NCI-H1930 (cell line): ENCODE measurements at places on chromosomes 7 and 10.

GRCh38 chr7:112908086-112908485, 117.9 kb upstream of the TMEM168 start:
- DNase-seq, result no peak

- no peak for DNase-seq
Measured at GRCh38 chr10:124323111-124323725, 95.5 kb downstream of the OAT start.

DNA sequence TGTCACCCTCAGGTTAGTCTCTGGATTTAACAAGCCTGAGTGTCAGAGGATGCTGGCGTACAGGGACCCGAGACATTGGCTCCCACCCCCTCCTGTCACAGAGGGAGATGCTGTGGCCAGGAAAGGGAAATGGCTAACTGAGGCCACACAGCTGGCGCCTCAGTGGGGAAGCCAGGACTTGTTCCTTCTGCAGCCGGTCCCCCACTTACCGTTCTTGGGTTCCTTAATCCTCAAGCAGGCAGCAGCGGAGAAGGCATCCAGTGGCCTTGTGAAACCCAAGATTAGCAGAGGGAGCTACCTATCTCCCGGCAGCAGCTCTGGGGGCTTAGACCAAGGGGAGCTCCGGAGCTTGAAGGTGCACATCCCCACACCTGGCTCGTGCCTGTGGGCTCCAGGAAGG, 65.4 kb downstream of the NEURL1 start:
- DNase-seq, result no peak

GRCh38 chr7:2004841-2005725, 227.7 kb downstream of the MAD1L1 start:
- no peak for DNase-seq

GRCh38 chr7:149196151-149196704, 882 bp downstream of the ZNF282 start:
- no peak for DNase-seq

DNA sequence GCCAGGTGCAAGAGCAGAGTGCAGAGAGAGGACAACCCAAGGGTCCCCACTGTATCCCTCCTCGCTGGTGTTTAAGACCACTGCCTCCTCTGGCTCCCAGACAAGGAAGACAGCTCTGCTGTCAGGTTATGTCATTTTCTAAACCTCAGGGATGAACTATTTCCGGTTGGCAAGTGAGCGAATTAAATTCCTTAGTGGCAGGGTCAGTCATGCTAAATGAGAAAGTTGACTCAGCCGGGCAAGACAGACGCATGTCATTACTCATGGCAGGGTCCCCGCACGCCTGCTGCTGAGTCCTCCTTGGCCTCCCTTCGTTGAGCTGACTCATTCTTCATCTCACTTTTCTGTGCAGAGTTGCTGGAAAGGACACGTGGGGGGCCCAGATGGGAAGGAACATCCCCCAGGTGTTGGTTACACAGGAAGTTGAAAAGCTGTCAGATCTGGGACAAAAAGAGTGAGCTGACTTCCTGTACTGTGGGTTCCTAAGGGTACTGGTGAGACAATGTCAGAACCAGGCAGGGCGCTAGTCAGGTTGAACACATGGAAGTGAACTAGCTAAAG, 47.1 kb upstream of the UCN3 start:
- no peak for DNase-seq

- DNase-seq, result no peak
Measured at GRCh38 chr7:30764030-30764975, 6.9 kb upstream of the MINDY4 start.

GRCh38 chr7:69864822-69865221, 266.5 kb downstream of the AUTS2 start:
- no peak for DNase-seq

DNA sequence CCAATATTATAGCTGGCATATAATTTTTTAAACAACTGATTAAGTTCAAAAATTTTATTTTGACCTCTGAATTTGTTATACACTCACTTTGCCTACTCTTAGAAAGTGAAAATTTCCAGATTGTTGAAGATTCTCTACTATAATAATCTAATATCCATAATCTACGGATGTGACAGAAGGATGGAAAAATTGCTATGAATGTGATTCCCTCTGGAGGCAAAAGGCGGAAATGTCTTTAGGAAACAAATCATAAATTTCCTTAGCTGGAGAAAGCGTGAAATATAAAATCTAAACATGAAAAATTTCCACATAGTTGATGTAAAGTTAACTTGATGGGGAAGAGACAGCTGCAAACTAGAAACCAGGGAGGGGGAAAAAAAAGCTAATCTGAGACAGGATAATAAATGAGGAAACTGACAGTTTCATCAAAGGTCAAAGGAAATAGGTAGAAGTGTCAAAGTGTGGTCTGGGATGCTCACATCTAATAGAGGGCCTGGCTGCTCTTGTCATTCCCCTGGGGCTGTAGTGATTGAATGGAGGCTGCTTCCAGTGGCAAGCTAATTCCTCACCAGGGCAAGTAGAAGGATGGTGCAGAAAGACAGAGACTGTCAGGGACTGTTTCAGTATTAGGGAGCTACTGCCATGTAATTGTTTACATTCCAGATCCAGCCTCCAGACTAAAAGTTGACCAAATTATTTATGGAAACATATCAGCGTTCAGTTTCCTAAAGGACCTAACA, 264.5 kb downstream of the SDHAF3 start:
- DNase-seq, result no peak

GRCh38 chr7:130395421-130395820, 15.1 kb downstream of the CPA1 start:
- DNase-seq, result no peak

DNA sequence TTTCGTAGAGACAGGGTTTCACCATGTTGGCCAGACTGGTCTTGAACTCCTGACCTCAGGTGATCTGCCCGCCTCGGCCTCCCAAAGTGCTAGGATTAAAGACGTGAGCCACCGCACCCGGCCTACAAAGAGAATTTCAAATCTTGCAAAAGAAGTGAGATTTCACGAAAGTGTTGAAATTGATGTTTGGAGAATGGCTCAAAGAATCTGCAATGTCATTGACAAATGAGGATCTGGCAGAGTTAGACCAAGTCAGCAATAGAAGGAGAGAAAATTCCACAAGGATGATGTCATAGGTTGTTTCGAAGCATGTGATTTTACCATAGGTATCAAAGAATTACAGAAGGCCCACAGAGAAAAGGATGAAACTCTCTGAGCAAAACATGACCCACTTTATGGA, 71.7 kb downstream of the LYZL2 start:
- no peak for DNase-seq

DNA sequence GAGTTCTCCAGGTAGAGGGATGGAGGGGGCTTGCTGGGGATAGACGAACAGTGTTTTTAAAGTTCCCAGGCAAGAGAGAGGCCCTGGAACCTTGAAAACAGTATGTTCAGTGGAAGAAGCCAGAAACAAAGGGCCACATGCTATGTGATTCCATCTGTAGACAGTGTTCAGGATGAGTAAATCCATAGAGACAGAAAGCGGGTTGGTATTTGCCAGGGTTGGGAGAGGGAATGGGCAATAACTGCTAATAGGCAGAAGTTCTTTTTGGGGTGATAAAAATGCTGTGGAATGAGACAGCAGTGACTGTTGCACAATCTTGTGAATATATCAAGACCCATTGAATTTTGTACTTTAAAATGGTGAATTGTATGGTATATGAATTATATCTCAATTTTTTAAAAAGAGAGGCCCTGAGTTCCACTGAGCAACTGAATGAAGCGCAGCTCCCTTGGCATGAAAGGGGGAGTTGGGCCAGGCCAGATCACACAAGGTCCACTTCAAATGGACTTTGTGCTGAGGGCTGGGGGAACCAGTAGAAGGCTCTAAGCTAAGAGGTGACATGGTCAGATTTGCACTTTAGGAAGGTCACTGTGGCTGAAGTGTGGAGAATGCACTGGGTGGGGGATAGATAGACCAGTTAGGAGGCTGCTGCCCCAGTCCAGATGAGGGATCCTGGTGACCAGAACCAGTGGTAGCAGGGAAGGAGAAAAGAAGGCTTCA, 34.0 kb downstream of the LEP start:
- no peak for DNase-seq

- DNase-seq, result no peak
Measured at GRCh38 chr10:47151920-47152319, 148.1 kb upstream of the GDF10 start.

- DNase-seq, result peak; percentile 68
Measured at GRCh38 chr7:26789481-26790184, 74.8 kb downstream of the SKAP2 start.

DNA sequence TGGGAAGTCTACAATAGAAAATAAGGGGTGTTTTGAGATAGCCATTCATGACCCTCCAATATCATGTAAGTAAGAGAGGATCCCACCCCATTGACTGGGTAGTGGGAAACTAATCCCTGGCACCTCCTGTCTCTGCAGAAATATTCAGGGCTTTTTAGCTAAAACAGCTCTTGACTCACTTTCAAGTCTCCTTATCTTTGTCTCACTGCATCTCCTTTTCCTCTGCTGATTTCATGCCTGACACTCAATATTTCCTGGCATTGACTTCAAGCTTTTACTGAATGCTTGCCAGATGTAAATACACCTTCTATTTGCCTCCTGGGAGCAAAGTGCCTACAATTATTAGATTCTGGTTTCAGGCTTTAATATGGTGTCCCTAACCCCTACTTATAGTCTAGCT, 57.1 kb downstream of the CHRM2 start:
- no peak for DNase-seq

- DNase-seq, result no peak
Measured at GRCh38 chr10:34520510-34520909, 294.6 kb downstream of the PARD3 start.

DNA sequence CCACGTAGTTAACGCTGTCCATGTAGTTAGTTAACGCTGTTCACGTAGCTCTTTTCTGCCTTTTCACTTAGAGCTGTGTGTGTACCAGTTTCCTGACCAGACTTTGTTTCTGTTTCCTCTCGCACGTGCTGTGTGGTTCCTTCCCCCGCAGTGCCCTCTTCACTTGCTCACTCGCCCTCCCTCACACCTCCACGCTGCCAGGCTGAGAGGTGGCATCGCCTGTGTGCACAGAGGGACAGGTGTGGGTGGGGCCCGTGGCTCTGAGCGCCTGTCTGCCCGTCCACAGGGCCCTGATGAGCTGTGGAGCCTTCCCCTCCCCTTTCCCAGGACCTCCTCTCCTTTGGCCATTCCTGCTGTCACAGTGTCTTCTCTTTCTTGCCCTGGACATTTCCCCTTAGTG, 30.6 kb downstream of the WDR37 start:
- no peak for DNase-seq

DNA sequence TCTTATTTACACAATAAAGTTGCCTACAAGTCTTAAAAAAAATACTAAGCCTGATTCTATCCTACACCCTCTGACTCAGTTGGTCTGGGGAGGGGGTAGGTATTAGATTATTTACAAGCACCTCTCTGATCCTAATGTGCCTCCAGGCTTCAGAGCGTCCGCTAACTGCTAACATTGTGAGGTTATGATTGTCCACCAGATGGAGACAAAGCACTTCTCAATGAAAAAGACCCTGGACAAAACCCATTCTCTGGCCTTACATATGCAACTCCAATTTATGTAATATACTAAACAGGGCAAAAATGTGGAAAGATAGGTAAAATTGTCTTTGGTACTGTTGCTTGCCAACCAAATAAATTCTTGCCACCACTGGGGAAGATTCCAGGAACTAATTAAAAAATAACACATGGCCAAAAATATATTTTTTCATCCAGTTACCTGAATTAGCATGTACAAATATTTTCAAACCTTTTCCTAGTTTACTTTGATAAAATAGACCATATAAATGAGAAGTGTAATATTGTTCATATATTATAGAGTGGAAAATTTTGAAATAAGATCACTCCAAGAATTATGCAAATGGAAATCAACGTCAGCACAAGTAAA, 92.4 kb downstream of the KIF20B start:
- peak; percentile 45 for DNase-seq

DNA sequence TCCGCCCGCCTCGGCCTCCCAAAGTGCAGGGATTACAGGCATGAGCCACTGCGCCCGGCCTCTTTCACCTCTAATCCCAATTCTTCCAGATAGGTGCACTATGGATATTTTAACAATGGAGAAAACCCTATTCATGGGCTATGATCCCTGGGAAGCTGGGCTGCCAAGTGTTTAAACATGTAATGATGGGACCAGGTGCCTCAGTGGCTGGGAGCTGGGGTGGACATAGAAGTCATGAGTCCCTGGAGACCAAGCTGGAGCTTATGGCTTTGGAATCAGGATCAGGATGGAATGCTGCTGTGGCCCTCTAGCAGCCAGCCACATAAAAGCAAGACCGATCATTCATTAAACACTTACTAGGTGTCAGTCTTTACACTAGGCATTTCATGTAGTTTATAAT, 41.8 kb upstream of the IGFBP3 start:
- DNase-seq, result no peak

- DNase-seq, result no peak
Measured at GRCh38 chr7:99707096-99707495, 27.3 kb upstream of the CYP3A5 start.

DNA sequence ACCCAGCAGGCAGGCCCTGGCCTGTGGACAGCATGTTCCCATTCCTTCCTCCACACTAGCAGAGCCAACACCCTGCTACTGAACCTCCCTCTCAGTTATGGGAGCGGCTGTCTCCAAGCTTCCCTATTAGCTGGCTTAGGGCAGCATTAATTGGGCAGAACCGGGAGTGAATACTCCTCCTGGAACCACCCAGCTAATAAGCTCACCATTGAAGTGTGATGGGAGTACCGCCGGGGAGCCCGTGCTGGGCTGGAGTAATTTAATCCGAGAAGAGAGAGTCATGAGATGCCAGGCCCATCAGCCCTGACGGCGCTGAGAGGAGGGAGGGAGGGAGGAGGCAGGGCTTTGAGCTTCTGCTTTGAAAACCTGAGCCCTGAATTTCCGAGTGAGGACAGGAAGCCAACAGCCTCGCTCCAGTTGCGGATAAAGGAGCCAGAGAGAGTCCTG, 31.8 kb upstream of the ELFN1 start:
- DNase-seq, result no peak
